RWPE1 (cell line): ENCODE measurements at places on chromosomes 1 and 21.

DNA sequence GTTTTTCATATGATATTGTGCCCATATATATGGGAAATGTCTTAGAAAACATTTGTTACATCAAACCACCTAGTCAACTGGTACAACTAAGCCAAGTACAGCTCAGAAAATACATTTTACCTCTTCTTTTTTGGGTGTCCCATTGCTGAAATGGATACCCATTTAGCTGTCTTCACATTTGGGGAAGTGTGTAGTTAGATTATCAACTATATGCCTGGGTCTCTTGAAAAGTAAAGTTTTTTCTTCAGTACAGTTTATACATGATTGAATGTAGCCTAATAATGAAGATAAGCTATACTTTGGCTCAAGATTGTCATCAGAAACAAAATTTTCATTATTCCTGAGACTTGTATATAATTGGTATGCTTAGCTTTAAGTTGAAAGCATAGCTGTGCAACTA is 2.0 kb downstream of the AGO3 start:
- DNase-seq: no peak

DNA sequence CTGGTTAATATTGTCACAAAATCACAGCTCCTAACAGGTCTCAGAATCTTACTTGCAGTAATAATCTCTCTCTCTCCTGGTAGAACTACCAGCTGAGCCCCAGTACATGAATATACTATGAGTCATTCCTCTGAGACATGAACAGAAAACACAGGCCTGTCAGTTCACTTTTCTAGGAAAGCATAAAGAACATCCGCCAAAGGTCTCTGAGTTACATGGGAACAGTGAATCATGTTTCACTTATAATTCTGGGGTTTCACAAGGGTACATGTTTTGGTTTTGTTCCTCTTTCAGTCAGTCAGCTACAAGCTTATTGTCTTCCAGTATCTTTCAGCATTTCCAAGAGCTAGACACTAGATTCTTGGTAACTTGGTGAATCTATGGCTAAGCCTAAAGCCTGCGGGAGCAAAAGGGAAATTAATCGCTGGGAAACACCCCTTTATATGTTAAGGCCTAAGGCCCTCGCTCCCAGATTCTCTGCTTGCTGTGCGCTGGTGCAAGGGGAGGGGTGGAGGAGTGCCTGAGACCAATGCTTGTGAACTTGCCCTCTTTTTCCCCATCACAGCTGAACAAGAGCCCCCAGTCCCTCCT is 31.7 kb downstream of the IFNGR2 start:
- DNase-seq: peak; percentile 93

- no peak for DNase-seq
Measured at GRCh38 chr1:112083487-112083886, 94.0 kb upstream of the KCND3 start.

GRCh38 chr1:111904478-111905218 is 84.8 kb downstream of the KCND3 start:
- peak; percentile 4 for DNase-seq

GRCh38 chr1:227214207-227214606 is 104.1 kb downstream of the CDC42BPA start:
- no peak for DNase-seq

DNA sequence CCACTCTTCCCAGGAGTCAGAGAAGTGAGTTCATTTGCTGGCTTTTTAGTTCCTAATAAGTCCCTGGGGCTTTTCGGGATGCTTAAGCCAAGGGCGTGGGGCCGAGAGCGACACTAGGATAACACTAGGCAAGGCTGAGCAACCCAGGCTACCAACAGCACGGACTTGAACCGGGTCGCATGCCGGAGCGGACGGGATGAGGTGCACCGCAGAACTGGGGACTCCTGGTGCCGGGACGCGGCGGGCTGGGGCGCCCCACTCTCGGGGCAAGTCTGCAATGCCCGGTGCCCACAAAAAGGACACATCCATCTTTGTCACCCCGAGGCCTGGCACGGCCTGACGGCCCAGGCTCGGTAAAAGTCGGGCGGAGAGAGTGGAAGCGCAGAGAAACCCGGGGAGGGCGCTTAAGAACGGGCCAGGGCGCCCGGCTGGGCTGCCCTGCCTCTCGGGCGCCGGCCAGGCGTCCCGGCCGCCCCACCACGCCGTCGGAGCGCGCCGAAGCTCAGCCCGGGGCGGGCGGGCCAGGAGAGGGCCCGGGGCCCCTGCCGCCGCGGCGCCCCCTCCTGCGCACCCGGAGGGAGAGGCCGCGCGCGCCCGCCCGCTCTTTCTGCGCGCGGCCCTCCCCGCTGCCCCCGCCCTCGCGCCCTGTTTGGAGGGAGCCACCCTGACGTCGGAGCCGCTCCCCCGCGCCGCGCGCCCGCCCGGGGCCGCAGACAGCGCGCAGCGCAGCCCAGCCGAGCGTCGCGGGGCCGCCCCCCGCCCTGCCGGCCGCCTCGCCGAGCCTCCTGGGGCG is at the start of gene NBL1:
TSS of gene NBL1 (plus strand) at position 710 of the 793 bp plus-strand sequence. CDS start 10,720 bp downstream, outside the sequence.
- peak; percentile 77 for DNase-seq

DNA sequence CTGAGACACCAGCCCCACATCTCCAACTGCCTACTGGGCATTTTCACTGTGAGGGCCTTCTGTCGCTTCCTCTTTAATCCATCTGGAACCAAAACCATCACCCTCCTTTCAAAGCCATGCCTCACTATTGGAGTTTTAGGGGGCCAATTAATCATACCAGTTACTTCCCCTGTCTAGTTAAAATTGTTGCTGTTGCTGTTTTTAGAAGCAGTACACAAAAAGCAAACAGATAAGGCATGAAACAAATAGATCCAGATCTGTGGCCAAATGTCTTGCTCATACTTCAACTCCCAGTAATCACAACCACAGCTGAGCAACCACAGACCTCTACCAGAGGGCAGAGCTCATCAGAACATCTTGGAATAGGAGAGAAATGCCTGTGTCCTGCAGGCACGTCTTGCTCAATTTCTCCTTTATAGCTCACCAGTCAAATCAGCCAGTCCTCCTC is 133.8 kb upstream of the C1orf105 start:
- no peak for DNase-seq

DNA sequence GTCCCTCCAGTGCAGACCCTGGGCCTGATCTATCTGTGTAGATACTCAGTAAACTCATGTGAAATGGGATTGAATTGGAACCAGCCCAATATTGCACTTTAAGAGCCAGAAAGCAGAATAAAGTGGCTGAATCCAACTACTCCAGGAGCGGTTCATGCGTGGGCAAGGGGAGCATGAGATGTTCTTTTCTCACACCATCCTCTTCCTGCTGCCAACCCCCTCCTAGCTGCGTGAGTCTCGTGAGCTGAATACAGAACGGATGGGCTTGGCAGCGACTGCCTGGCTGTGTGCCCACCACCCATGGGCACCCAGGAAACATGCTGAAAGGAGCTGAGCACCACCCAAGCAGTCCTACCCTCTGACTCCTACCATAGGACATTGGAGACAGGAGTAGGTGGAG is 128.3 kb downstream of the ELAVL4 start:
- DNase-seq: no peak

DNA sequence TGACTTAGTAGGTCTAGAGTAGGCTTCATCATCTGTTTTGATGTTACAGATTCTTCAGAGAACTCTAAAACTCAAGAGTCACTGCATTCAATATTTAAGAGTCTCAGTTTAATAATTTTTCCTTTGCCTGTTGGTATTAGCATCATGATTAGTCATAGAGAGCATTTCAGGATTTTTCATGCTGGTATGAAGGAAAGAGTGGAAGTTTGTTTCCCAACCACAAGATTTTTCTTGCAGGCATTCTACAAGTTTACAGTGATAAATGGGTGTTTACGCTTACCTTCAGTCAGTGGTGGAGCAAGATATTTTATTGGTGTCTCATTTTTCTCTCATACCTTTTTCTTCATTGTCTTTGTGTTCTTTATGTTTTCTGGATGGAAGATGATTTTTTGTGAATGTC is 58.4 kb upstream of the MYOCOS start:
- DNase-seq: no peak

DNA sequence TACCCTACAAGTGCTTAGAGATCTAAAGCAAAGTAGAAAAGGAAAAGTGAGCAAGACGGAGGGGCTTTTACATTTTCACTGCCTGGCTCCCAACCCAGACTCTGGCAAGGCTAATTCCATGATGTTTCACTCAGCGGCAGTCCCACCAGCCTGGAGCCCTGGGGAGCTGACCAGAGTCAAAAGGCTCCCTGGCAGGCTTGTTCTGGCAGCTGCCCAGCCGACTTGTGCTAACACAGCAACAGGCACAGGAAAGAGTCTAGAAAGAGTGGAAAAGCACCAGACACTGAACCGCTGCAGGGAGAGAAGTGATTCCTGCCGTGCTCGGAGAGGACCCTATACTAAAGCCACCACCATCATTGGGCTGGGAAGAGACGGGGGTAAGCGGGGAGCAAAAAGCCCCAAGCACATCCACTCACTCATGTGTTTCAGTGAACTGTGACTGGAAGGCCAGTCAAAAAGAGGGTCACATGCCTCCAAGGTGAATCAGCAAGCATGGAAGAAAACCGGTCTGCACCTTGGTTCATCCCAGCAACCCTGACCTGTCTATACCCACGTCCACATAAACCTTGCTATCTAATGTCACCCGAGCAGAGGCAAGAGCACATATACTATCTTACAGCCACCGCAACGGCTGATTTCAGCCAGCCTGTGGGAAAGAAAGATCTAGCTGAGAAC is 8.0 kb downstream of the SMIM12 start:
- peak; percentile 36 for DNase-seq

DNA sequence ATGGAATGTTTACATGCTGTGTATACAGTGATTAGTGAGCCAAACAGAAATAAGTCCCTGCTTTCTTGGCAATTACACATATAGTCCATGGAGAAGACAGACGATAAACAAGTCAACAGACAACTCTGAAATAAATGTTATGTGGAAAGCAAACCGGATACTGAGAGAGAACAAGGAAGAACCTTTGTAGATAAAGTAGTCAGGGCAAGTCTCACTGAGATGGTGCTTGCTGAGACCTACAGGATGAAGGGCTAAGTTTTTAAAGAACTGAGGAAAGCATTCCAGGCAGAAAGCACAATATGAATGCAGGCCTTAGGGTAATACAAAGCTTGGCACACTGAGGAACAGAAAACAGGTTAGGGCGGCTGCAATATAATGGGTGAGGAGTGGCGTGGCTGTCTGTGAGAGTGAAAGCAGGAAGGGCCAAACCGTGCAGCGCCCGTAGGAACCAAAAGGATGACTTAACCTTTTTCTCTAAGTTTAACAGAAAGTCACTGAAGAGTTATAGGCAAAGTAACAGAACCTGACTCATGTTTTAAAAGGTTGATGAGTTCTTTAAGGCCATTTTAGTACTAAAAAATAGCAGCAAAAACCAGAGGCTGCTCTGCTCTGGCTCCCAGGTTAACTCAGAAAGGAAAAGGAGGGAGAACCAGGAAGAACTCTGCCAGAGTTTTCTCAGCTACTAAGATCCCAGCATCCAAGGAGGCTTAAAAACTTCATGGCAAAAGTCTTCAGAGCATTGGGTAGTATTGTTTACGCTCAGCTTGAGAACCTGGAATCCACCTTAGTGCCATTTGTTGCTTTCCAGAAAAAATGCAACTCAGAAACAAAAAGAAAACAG is 8.7 kb upstream of the TTF2 start:
- peak; percentile 13 for DNase-seq

GRCh38 chr1:234684856-234685255 is 74.9 kb upstream of the IRF2BP2 start:
- DNase-seq: no peak

GRCh38 chr1:10471411-10472219 is 714 bp downstream of the DFFA start:
- DNase-seq: no peak
